Iris pigment epithelial cell (primary cell): ENCODE measurements at places on chromosomes 7 and 10.

GRCh38 chr10:97903128-97904017 is 53.7 kb downstream of the GOLGA7B start:
- DNase-seq = no peak

DNA sequence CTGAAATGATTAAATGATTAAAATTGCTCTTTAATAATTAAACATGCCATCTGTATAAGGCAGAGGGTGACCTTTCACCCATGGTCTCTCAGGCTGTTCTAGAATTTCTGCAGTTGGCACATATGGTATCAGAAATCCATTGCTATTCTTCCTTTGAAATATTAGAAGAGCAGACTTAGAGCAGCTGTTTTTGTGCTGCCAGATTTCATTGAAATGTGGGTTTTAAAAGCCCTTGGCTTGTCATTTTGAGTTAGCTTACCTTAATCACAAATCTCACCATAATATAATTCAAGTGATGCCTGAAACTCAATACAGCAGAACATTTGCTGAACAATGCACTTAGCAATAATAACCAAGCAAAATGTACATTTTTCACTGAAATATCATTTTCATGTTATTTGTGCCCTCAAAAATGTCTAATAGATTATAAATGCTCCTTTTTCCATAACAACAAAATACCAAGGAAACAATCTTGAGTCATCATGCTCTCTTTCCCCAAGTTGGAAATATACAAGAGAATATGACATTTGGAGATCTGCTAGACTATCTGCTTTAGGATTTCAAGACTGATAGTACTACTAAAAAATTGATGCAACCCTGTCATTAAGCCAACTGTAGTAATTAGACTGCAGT is 16.1 kb upstream of the PTTG1IP2 start:
- DNase-seq = no peak

- DNase-seq = no peak
These were observed 54.5 kb downstream of the CAV1 start for GRCh38 chr7:116579322-116579721.

DNA sequence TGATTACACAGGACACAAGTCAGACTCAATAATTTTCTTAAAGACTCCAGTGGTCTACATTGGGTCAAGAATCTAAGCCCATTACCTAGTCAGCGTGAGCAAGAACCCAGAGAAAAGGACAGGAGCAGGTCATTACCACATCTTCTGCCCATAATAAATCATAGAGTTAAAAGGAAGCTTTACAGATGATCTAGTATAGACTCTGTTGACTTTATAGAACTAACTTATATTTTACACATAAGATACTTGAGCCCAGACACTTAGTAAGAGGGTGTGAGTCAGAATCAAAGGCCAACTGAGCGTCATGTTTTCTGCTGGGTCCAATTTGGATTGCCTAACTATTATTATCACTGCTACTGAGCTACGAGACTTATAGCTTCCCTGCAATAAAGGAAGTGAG is 206.1 kb upstream of the NPSR1 start:
- DNase-seq = peak; percentile 80

- peak; percentile 4 for DNase-seq
These were observed 302.2 kb upstream of the CACNA2D1 start for GRCh38 chr7:82745820-82746219.

- DNase-seq = no peak
These were observed 6.1 kb upstream of the TASOR2 start for GRCh38 chr10:5678397-5679036.
